ENCODE measurements at places on chromosomes 4 and X.

DNA sequence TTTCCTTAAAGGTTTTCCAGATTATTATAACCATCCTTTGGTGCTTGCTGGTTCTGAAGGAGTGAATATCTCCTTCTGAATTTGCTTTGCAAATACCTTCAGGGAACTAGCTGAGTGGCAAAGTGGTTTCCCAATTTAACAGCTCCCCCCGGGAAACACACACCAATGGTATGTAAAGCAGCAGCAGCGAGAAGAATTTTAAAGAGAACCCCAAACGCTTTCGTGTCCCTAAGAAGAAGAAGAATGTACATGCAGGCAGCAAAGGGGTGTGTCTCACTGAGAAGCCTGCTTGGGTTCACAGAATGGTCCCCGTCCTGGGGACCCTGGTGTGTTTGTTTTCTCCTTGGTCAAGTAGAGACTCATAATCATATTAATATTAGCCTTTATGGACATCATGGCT is 4.2 kb upstream of the AKAP17A start:
- no peak for DNase-seq

GRCh38 chr4:128880662-128881061 is 71.2 kb downstream of the JADE1 start:
- no peak for DNase-seq

- no peak for DNase-seq
Measured at GRCh38 chr4:71240094-71240493, 98.7 kb upstream of the SLC4A4 start.

DNA sequence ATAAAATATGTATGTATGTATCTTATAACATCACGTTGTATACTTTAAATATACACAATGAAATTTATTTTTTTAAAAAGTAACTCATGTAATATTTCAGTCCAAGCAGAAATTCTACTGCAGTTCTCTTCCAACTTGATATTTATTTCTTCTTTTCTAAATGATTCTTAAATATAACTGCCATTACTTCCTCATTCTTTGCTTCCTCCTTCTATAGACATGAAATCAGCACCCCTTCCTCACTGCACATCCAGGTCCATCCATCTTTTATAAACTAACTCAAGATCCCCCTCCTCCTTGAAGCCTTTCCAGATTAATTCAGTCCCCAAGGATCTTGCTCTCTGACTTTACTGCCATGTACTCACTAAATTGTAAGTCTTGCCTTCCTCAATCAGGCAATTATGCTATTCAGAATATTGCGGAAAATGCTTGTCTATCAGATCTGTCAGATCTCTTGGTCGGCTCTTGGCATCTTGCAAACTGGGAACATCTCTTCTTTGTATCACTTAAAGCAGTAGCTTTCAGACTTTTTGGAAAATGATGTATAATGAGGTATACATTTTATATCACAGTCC is 3.7 kb downstream of the GPRIN3 start:
- DNase-seq = no peak

GRCh38 chrX:24231131-24231540 is 81.6 kb downstream of the ZFX start:
- no peak for DNase-seq

DNA sequence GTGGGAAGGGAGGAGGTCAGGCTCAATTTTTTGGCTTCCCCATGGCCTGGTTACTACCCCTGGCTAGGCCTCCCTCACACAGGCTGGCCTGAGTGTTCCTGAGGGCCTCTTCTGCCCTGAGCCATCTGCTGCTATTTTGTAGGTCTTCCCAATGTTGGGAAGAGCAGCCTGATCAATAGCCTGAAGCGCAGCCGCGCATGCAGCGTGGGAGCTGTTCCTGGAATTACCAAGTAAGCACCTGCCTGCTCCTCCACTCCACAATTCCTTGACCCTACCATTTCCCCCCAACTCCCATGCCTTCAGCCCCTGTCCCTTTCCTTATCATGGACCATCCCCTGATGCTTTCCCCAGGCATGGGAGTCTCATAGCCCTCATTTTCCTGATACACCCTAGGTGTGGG is 20.8 kb downstream of the GNL3L start:
- no peak for DNase-seq

GRCh38 chr4:100359441-100359840 is 158.4 kb downstream of the EMCN start:
- DNase-seq = no peak

DNA sequence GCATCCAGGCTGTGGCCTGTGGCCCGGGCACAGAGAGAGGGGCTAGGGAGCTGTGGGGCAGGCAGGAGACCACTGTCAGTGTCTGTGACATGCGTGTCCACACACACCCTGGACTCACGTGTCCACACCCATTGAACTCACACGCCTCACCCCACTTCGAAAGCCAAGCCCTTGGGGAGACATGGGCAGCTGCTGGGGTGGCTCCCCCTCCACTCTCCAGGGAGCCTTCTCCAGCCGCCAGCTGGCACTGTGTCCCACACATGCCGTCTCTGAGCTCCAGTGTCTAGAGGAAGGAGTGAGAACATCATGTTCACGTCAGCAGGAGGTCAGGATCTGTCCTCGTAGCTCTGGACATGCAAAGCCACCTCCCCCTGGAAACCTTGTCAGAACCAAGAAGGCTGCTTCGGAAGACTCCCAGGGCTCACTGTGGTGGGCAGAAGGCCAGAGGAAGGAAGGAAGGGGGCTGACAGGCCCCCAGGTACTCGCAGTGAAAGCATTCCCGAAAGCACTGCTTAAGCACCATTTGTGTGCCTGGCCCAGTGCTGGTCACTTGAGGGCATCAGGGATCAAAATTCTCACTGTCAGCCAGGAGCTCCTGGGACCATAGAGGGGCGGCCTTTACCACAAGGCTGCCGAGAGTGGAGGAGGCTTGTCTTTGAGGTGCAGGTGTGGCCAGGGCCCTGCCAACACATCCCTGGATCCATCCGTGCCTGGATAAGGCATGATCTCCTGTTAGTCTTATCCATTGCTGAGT is 61.4 kb downstream of the HTRA3 start:
- no peak for DNase-seq

- no peak for DNase-seq
Measured at GRCh38 chr4:176066757-176067156, 1.1 kb downstream of the WDR17 start.

DNA sequence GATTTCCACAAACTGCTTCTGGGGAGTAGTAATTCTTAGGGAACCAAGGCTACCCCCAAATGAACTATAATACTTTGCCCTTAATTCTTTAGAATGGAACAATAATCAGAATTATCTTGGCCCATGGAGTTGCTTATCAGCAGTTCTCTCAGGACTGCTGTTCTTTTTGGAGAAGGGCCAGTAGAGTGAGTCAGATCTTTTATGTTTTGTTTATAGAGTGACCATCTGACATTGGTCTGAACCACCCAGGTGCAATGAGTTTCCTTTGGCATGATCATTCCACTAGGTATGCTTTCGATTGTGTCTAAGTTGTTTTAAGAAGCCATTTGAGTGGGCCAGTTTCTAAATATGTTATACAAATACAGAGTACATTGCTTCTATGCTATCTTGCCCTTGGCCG is 31.8 kb downstream of the PRRG1 start:
- no peak for DNase-seq

- DNase-seq = no peak
Measured at GRCh38 chr4:81676537-81676936, 204.8 kb upstream of the RASGEF1B start.

DNA sequence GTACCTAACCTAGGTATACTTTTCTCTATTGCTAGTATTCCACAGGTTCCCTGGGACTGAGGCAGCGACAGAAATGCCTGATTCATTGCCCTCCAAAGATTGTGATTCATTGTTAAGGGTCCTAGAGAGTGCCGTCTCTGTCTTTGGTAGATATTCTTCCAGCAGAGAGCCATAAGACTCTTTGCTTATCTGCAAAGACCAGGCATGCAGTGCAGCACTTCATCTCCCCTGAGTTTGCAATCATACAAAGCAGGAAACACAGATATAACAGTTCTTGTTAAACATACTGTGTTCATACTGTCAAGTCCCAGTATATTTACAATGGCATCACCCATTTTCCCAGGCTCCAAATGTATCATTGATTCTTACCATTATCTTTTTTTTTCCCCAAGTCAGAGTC is 47.7 kb downstream of the KLF8 start:
- no peak for DNase-seq

- DNase-seq = no peak
Measured at GRCh38 chr4:40003986-40004385, 26.3 kb upstream of the PDS5A start.

DNA sequence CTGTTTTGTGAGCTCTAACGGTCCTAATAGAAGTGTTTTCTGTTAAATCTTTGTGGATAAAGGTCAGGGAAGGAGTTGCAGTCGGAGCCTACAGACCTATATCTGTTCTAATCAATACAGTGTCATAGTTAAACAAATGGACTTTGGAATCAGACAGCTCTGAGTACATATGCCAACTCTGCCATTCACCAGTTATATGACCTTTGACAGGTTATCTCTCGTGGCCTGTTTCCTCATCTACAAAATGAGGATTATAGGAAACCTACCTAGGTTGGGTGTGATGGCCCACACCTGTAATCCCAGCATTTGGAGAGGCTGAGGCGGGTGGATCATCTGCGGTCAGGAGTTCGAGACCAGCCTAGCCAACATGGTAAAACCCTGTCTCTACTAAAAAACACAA is 89.7 kb downstream of the MID1IP1 start:
- no peak for DNase-seq

- no peak for DNase-seq
Measured at GRCh38 chr4:1002131-1002630, 9.0 kb upstream of the SLC26A1 start.

- no peak for DNase-seq
Measured at GRCh38 chr4:22680065-22680642, 12.6 kb upstream of the GBA3 start.

DNA sequence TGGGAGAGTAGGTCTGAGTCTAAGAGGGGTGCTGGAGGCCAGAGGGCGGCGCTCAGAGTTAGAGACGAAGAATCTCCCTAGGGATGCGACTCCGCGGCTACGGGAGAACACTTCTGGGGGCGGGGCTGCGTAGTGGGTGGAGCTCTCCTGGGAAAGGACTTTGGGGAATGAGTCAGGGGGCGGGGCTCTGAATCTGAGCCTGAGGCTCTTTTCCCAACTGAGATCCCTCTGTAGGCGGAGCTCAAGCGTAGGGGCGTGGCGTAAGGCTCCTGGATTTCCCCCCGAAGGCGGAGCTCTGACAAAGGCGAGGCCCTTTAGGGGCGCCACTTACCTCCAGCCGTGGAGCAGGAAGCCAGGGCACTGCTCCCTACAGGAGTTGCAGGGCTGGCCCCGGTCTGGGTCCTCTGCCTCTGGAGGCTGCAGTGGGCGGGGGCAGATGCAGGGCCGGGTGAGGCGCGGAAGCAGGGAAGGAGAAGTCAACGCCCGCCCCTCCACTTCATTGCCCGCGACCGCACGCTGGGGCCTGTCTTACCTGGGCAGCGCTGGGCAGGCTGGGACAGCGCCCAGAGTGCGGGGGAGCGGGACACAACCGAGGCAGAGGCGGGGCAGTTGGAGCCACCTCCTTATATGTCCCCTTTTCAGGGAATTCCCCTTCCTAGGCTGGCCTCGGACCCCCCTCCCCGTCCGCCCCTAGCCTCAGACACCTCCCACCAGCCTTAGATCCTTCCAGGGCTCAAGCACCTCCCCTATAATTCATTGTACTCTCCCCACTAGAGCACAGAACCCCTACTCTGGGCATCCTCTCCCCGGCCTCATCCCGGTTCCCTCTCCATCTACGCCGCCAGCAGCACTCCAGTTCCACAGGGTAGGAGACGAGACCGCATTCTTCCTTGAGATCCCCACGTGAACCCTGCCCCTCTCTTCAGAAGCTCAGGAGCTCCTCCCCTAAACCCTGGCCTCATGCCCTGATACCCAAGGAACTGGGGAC is 1.6 kb downstream of the PRICKLE3 start:
- no peak for DNase-seq

- no peak for DNase-seq
Measured at GRCh38 chrX:148917441-148917840, 417.0 kb downstream of the AFF2 start.

GRCh38 chr4:137070614-137071013 is 461.7 kb downstream of the PCDH18 start:
- DNase-seq = no peak

DNA sequence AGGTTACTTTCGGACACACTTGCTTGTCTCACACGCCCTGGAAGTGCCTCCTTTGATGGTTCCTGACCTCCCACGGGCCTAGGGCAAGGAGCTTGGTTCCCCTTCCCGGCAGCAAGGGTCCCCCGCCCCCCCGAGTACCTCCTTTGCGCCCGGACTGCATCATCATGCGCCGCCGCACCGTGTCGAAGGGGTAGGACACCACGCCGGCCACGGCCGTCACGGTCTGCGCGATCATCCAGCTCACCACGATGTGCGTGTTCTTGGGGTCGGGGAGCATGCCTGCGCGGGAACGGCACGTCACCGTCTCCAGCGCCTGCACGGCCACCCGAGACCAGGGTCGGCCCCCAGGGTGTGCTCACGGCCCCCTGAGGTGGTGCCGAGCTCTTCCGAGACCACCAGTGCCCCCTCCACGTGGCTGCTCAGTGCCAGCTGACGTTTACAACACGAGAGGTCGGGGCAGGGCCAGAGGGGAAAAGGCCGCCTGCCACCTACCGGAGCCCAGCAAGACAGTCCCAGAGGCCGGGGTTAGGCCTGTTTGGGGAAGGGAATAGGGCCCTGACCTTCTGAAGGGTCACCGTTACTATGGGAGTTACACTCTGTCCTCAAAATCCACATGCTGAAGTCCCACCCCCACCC is 4.7 kb downstream of the SLC25A6 start:
- no peak for DNase-seq

GRCh38 chr4:58064653-58065052 is 954.5 kb upstream of the IGFBP7 start:
- DNase-seq = no peak

DNA sequence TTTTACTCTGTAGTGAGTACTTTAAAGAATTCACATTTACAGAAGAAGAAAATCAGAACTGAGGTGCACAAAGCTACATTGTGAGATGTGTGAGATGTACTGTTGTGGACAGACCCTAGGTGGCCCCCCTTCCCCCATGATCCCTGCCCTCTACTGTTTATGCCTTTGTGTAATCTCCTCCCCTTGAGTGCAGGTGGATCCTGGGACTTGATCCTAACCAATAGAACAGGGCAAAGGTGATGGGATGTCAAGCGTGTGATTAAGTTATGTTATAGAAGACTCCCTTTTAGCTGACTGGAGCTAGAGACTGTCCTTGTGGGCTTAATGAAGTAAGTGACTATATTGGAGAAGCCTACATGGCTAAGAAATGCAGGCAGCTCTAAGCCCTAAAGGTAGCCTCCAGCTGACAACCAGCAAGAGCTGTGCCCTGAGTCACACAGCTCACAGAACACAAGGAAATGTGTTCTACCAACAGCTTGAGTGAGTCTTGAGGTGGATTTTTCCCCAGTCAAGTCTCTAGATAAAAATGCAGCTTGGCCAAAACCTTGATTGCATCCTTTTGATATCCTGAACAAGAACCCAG is 225.2 kb upstream of the LEF1 start:
- DNase-seq = no peak

- DNase-seq = no peak
Measured at GRCh38 chr4:138446456-138446855, 204.3 kb upstream of the SLC7A11 start.

GRCh38 chr4:87973283-87974169 is 2.0 kb upstream of the SPP1 start:
- no peak for DNase-seq
